Activated CD8-positive, alpha-beta memory T cell treated with anti-CD3 and anti-CD28 coated beads, Interleukin-2, amount 50 U/mL, for 48 hours (primary cell): ENCODE measurements at places on chromosomes 6 and 20.

- peak; percentile 91 for DNase-seq
Observed at GRCh38 chr20:48769069-48769983, 58.5 kb downstream of the PREX1 start.

DNA sequence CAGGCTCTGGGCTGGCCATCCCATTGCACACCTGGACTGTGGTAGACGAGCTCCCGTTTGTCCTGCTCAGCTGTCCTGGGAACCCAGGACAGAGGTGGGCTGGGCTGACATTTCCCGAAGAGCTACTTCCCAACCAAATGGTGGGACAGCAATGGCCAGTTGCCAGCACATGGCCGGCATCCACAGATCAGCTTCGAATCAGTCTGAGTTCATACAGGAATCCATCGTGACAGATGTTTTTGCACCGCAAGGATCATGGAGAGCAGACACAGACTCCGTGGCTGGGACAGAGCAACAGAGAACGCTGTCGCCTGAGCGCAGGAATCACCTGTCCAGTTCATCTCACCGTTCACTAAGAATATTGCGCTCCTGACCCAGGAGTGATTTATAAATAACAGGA lies 198.5 kb downstream of the TTLL2 start:
- no peak for DNase-seq

GRCh38 chr6:140571145-140571544 lies 1196.7 kb upstream of the CITED2 start:
- DNase-seq, result no peak

DNA sequence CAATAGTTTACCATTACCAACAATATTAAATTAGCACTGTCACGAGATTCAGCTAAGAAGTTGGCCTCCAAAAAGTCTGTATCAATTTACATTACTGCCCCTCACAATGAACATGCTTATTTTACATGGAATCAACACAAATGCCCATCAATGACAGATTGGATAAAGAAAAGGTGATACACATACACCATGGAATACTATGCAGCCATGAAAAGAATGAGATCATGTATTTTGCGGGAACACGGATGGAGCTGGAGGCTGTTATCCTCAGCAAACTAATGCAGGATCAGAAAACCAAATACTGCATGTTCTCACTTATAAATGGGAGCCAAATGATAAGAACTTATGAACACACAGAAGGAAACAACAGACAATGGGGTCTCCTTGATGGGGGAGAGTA lies 211.8 kb upstream of the RREB1 start:
- no peak for DNase-seq

DNA sequence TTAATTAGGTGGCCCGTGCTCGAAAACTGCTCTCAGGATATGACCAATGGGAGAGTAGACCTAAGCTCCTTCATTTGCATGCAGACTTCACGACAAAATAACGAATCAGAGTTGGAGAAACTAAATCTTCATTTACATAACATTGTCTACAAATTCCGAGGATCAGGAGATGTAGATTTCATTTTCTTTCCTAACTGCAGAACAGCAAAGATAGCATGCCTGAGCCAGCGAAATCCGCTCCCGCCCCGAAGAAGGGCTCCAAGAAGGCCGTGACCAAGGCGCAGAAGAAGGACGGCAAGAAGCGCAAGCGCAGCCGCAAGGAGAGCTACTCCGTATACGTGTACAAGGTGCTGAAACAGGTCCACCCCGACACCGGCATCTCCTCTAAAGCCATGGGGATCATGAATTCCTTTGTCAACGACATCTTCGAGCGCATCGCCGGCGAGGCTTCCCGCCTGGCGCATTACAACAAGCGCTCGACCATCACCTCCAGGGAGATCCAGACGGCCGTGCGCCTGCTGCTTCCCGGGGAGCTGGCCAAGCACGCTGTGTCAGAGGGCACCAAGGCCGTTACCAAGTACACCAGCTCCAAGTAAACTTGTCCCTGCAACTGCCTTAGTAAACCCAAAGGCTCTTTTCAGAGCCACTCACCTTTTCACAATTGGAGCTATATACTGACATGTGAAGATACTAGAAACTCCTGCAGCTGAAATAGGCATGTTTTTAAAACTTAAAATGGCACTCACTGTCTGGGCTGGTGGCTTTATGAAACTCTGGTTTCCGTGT lies 96.5 kb downstream of the HFE start:
- peak; percentile 84 for DNase-seq

DNA sequence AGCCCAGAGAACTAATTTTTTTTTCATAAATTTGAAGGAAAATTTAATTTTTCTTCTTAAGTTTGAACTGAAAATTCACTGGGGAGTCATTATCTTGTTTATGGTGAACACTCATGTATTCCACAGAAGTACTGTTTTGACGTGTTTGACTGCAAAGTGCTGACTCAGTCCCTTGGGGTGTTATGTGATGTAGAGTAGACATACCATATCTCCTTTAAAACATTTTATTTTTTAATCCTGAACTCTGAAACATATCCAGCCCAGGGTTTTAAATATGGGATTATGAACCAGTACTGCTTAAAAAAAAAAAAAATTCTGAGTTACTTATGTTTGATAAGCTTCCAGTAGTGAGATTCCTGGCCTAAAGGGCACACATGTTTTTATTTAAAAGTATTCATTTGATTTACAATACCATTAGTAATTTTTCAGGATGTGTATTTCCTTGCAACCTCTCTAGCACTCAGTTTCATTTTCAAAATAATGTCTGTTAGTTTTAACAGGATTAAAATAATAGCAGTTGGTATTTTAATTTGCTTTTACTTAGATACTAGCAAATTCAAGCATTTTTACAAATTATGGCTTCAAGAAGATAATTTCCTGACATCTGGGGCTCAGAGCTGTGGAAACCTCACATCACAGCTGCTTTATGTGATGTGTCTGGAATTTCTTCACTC lies 81.7 kb upstream of the PDE10A start:
- DNase-seq, result no peak

DNA sequence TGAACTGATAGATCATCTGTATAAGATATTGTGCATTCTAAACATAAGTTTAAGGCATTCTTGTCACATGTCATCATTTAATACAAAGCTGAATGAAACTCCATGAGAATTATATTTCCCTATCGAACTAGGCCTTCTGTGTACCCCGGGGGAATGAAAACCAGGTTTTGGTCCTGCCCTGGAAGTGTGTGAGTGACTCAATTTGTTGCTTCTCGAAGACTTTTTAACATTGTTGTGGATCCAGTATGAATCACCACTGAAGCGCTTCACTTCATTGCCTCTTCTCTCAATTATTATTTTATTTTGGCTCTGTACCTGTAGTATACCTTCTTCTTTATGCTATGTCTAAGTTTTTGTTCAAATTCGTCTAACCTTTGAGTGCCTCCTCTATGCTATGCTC lies 150.8 kb downstream of the GRIK2 start:
- DNase-seq, result no peak

- no peak for DNase-seq
Observed at GRCh38 chr6:21648475-21649050, 55.0 kb downstream of the SOX4 start.

DNA sequence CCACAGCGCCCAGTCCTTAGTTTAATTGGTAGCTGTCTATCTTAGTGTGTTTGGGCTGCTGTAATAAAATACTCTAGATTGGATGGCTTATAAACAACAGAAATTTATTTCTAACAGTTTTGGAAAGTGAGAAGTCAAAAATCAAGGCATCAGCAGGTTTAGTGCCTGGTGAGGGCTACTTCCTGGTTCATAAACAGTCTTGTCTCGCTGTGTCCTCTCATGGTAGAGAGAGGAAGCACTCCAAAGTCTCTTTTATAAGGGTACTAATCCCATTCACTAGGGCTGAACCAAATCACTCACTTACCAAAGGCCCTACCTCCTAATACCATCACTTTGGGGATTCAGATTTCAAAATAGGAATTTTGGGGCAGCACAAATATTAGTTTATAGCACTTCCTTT lies 336.9 kb upstream of the RSPO3 start:
- DNase-seq, result no peak

- DNase-seq, result no peak
Observed at GRCh38 chr6:138005846-138006245, 101.4 kb downstream of the PERP start.

- DNase-seq, result no peak
Observed at GRCh38 chr6:6741264-6741663, 152.7 kb downstream of the LY86 start.
